Stimulated activated naive CD8-positive, alpha-beta T cell treated with anti-CD3 and anti-CD28 coated beads, Interleukin-15, amount 100 ng/mL, for 72 hours (primary cell): ENCODE measurements at places on chromosomes 3 and 15.

- no peak for DNase-seq
Observed at GRCh38 chr3:169384573-169384972, 278.9 kb downstream of the MECOM start.

DNA sequence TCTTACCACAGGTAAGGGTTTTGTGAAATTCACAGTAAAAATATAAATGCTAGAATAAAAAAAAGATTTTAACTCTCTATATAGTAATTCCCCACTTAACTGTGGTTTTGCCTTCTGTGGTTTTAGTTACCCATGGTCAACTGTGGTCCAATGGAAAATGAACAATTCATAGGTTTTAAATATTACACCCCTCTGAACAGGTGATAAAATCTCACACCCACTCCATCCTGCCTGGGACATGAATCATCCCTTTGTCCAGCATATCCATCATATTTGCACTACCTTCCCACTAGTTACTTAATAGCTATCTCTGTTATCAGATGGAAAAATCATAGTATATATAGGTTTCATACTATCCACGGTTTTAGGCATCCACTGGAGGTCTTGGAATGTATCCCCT is 49.2 kb downstream of the HDGFL3 start:
- DNase-seq, result no peak

DNA sequence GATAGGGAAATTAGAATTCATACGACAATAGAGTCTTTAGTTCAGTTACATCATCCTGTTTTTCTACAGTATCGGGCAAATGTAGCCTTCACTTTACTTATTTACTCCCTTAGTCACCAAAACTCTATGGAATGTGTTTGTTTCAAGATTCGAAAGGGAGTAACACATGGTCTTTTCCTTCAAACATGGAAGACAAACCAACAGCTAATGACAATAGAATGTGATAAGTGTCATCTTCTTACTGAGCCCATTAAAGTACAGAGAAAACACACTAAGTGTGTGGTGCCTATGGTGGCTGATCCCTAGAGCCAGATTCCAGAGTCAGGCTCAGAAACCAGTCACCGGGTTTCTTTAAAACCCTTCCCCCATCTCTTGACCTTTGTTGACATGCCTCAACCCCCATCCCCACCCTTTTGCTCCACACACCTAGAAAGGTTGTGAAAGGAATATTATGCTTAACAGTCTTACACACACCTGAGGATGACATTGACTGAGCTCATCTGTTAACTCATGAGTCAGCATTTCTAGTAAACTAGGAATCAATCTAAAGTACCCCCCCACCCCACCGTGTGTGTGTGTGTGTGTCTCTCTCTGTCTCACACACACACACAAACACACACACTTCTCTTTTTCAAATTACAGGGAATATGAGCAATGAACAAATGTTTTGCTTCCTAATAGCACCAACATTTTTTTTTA is 549.6 kb upstream of the CCDC54 start:
- no peak for DNase-seq

DNA sequence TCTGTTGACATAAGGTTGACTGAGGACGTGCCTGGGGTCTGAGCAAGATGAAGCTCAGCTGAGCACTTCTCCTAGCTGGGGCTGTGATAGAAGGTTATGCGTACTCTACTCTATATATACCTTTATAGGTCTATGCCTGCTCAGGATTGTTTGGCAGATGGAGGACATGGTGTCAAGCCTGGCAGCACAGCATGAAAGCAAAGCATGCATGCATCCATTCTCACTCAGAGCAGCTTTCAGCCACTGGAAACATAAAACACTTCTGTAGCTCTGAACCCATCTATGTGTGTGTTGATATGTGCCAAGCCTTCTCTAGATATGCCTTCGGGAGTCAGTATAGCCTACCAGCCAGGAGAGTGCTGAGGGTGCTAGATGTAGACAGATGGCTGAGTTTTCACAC is 142.3 kb upstream of the NUDT16 start:
- DNase-seq, result no peak

GRCh38 chr15:25431836-25432561 is 6.8 kb downstream of the UBE3A start:
- DNase-seq, result no peak

DNA sequence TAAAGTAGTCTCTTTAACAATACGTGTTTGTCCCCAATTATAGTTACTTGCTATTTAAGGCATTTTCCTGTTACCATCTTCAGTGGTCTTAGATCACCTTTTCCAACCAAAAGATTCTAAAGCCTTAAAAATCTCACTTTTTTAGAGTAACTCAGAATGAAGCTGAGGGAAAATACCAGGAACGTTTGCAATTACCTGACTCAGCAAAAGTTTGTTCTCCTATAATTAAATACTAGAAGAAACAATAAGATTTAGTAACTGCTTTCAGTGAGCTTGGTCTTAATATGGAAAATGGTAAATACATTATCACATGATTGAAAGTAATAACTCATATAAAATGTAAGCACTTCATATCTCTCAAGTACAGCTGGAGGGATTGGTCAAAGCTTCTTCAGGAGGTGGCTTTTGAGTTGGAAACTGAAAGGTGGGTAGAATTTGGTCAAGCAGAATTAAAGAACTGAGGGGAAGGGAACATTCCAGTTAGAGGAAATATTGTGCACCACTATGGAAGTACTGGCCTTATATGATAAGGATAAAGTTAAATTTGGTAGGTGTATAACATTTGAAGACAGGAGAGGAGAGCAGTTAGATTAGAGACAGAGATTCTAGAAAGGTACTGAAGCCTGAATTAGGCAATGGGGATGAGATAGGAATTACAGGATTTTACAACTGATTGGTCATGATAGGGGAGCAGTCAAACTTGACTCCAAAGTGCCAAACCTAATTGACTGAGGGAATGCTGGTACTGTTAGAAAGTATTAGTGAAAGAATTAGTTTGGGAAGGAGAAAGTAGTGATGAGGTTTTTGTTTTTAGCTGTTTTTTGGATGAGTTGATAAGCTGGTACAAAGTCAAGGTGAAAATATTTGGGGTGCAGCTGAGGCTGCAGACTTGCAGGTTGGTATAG is 21.9 kb downstream of the TSC22D2 start:
- DNase-seq, result no peak

GRCh38 chr15:45179221-45179985 is 8.4 kb downstream of the SHF start:
- DNase-seq, result peak; percentile 26

DNA sequence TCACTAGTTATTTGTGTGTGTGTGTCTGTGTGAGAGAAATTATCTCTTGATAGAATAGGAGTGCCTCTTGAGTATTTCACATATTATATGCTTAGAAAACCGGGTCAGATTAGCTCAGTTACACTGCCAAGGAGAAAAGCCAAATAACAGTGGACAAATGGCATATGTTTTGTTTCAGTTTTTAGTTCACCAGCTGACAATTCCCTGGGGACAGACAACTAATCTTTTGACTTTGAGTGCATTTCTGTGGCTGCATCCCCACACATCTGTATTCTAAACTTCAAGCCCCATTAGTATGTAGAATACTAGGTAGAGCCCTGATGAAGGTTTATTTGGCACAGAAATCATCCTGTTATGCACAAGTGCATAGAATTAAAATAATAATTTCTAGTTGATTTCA is 227.7 kb upstream of the CNTN3 start:
- DNase-seq, result no peak
